ENCODE measurements at places on chromosomes 12 and 14.
A peak's percentile ranks its signal among the peaks of the same experiment; 100 is the strongest.

DNA sequence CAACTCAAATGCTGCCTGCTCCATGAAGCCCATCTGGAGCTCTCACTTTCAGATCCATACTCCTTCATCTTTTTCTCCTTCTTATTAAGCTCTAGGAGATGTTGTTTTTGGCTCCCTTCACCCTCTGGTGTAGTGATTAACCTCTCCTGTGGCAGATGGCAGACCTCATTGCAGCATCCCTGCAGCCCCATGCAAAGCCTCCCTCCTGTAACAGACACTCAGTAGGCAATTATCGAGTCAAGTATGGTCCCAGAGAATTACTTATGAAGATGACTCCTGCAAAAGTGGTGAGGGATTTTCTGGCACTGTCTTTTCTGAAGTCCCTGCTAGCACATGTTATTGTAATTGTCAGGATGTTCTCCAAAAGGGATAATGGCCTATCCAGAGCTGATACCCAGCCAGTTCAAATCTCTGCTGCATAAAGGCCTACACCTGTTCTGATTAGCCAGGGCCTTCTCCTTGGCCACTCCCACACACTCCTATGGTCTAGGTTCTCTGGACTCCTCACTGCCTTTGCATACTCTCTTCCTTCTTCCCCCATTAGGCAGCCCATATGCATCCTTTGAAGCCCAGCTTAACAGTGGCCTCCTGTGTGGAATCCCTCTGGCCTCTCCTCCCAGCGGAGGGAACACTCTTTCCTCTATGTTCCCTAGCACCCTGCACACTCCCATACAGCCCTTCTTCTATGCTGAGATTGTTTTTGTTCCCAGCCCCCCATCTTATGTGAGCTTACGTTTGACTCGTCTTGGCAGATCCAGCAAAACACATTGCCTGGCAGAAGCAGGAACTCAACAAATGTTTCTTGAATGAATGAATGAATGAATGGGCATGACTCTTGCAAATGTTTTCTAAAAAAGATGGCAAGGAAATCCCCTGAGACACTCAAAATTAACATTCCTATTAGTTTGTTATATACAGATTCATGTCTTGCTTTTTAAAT is 43.9 kb upstream of the MDM1 start:
- DNase-seq, result no peak

DNA sequence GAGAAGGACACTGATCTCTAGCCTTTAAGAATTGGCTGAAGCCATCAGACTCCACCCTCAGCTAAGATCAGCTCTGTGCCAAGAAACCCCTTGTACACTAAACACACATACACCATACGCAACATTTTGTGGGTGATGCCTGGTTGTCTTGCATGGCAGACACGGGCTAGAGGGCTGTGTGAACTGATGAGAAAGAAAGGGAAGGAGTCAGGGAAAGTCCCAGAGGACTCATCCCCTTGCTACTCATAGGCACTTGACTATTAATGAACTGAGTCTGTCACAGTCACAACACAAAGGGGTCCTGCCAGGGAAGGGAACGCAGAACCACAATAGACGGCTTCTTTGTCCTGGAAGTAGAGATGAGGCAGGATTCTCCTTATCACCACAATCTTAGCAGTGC is 80.8 kb downstream of the EMP1 start:
- no peak for DNase-seq

DNA sequence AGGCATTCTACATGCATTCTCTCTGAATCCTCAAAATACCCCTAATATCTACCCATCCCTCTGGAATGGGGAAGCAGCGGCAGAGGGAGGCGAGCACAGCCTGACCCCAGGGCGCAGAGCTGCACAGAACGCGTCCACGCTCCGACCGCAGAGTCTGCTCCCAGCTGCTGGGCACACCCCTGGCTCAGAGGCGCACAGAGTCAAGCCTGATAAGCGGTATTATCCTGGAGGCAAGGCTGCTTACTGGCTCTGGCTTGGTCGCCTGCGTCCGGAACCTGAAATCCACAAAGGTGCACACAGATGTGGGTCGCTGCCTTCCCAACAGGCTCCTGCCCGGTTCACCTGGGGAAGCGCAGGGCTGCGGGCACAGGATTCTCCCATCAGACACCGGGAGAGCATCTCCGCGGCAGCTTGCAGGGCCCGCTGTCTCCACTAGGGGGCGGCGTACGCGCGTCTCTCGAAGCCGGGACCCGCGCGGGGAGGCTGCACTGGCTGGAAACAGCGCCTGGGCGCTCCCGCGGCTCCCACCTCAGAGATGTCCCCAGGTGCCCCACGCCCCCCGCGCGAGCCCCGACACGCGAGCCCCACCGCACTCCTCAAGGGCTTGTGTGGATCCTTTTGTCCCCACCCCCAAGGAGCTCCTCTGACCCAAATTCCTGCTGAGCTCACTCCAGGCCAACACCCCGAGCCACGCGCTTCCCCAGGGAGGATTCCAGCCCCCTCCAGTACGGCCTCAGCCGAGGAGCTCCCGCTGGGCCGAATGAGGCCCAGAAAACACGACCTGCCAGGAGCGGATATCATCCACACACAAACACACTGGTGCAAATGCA is 120.1 kb upstream of the FZD10 start:
- no peak for DNase-seq

DNA sequence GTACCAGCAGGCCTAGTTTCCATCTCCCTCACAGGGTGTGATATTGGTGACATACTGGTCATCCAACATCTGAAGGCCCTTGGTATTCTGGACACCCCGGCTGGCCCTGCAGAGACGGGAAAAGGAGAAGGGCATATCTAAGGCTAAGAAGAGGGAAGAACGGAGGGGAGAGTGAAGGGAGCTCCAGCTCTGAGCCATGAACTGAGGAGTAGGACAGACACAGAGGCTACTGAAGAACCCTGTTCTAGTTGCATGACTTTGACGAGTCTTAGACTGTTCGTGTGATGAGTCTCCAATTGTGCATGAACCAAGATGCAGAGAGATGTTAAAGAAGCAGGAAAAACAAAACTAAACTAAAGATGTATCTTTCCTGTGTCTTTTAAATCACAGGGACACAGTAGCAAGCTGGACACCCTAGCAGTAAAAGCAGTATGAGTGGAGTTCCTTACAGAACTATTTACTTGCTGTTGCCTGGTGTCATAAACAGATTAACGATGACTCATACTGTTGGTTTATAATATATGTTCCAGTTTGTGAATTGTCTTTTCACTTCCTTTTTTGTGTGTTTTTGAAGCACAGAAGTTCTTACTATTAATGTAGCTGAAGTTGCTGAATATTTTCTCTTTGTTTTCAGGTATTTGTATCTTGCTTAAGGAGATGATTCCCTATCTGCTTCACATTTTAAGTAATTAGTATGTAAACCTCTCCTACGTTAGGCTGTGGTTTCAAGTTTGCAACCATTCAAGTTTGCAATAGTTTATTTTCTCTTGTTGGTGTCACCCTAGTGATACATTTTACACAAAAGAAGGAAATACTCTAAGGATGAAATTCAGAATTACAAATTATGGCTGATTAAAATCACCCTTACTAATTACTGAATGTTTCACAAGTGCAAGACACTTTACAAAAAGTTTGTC is 15.7 kb downstream of the FAR2 start:
- peak; percentile 93 for DNase-seq

DNA sequence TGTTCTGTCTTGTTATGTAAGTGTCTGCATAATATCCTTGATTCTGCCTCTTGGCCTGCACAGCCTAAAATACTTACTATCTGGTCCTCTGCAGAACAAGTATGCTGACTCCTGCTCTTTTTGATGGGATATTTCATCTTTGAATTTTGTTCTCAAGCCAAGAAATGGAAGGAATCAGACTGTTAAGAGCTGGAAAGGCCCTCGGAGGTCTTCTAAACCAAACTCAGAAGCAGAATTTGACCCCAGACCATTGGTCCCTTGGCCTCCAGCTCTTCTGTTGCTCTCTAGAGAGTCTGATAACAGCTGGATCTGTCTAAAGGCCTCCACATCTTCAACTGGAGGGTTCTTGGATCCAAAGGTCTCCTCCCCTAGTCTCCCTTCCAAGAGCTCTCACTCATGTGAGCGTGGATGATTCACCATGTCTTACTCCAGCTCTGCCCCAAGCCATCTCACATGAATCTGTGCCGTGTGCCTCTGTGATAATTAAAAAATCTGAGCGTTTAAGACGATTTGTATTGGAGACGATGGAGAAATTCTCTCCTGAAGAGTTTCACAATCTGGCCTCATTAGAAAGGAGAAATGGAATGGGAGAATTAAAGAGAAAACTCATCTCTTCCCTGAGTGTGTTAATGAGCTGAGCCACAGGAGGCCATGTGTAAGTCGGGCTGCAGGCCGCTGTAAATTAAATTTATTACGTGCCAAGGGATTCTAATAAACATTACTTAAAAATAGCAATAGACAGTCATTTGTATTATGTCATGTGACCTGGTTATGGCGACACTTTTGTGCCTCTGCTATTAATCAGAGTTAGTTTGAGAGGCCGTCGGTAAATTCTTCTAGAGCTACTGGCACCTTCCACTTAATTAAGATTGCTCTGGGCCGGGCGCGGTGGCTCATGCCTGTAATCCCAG is 15.4 kb upstream of the PRIMA1 start:
- DNase-seq, result no peak

DNA sequence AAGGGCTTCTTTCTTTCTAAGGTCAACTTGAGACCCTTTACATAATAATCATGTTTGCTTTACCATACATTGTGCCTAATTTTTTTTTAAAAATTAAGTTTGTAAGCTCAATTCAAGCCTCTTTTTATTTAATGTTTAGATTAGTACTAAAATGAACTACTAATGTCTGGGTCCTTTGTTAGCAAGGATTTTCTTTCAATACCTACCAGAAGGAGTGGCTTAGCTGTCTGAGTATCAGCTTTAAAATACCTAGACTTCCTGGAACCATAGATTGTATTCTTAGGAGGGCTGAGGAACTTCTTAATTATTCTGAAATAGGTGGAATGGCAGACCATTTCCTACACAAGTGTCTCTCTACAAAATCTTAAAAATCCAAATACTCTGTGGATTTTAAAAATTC is 122.1 kb downstream of the HMGA2 start:
- no peak for DNase-seq

DNA sequence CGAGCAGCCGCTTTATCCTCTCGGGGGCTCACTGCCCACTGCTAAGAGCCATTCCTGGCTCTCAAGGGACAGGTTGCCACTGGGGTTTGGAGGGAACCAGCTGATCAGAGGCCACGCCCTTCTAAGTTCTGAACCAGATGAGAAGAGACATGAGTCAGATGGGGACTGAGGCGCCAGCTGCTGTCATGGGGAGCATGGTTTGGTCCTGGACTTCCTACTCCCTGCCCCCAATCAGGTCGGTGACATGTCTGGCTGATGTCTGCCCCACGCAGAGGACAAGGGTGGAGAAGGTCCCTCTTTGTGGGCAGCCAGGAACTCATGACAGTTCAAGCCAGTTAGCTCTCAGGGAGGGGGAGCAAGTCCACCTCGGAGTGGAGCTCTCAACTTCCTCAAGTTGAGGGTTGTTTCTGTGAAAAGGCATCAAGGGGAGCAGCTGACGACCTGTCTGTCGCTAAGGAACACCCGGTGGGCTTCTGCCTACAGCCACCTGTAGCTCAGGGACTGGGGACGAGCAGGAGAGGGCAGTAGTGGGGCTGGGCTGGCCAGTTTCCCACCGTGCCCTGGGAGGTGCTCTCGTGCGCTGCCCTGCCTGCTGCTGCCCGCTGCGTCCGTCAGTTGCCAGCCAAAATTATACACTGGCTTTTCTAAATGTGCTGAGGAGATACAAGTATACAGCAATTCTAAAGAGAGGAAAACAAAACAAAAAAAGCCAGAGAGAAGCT is 20.5 kb downstream of the PSMC1 start:
- DNase-seq, result no peak

DNA sequence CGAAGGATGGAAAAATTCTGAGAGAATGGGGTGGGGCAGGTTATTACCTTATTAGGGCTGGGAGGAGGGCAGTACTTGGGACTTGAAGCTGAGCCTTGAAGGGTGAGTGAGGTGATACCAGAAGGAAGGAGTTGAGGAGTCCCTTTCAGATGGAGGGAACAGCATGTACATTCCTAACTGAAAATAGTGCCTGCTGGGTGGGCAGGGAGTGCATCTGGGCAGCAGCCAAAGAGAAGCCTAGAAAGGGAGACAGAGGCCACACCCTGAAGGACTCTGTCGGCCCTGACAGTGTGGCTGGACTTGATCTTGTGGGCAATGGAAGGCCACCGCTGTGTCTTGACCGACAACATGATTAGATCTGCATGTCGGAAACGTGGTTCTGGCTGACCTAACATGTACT is 147.6 kb downstream of the NDUFA12 start:
- no peak for DNase-seq

- DNase-seq, result no peak
Observed at GRCh38 chr12:30965613-30965985, 39.1 kb downstream of the TSPAN11 start.

GRCh38 chr14:93011141-93011529 is 88.2 kb downstream of the CHGA start:
- DNase-seq, result no peak

GRCh38 chr14:105528586-105529318 is 2.4 kb downstream of the TMEM121 start:
- DNase-seq, result no peak

DNA sequence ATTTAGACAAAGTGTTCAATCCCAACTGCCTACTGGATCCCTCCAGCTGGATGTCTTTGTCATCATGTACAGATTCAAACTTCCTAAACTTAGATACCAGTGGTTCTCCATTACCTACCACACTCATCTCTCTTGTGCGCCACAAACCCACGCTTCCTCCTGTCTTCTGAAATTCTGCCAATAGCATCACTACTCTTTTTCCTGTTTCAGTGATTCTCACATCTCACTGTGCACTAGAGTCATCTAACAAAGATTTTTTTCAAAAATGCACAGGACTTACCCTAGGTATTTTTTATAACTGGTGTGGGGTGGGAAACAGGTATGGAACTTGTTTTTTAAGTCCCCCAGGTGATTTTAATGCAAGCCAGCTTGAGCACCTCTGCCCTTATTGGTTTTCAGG is 5.9 kb downstream of the PSMB5 start:
- DNase-seq, result no peak

DNA sequence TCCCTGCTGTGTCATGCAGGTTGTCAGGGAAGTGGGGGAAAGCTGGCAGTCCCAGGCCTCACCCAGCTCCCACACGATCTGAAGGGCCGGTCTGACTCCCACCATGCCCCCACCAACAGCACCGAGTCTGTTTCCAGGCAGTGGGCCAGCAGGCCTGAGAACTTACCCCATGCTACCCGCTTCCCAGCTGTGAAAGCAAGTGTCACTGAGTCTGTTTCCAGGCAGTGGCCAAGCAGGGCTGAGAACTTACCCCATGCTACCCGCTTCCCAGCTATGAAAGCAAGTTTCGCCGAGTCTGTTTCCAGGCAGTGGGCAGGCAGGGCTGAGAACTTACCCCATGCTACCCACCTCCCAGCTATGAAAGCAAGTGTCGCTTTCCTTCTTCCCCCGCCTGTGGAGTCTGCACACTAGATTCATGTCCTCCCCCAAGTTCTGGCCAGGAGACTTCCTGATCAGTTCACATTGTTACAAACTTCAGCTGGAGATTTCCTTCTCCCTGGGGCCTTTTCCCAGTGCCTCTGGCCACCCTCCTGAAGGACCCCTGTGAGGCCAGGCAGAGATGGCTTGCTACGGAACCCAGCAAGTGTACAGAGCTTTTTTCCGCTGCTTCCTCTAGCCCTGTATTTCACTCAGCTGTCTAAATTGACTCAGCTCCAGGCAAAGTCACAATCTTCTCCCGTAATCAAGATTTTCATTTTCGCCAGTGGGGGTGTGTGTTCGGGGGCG is 435.4 kb downstream of the TMTC2 start:
- no peak for DNase-seq
